NCI-H460 (cell line): ENCODE measurements at places on chromosomes 6 and 20.

DNA sequence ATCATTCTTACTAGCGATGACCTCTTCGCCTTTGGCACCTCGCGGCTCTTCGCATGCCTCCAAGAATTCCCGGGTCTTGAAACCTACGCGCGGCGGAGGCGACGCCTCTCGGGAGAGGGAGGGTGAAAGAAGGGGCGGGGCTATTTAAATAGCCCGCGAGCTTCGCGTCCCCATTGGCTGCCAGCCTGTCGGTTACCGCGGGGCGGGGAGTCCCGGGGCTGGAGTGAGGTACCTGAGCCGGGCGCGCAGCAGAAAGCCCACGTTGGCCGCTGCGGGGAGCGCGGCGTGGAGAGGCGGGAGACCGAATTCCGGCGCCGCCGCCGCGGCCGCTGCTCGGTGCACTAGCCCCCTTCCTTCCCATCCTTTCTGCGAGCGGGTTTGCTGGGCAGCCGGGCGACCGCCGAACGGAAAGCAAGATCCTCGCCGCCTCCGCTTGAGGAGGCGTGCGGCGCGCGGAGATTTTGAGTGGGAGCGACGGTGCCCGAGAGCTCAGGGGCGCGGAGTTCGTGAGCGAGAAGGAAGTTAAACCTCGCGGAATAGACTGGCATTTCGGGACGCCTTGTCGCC lies at the start of gene BMP6:
TSS of gene BMP6 (plus strand) at position 251 of the 567 bp plus-strand sequence. CDS start 857 bp downstream, outside the sequence.
- DNase-seq, result peak; percentile 87

GRCh38 chr6:12335717-12336116 lies 45.6 kb downstream of the EDN1 start:
- DNase-seq, result no peak

DNA sequence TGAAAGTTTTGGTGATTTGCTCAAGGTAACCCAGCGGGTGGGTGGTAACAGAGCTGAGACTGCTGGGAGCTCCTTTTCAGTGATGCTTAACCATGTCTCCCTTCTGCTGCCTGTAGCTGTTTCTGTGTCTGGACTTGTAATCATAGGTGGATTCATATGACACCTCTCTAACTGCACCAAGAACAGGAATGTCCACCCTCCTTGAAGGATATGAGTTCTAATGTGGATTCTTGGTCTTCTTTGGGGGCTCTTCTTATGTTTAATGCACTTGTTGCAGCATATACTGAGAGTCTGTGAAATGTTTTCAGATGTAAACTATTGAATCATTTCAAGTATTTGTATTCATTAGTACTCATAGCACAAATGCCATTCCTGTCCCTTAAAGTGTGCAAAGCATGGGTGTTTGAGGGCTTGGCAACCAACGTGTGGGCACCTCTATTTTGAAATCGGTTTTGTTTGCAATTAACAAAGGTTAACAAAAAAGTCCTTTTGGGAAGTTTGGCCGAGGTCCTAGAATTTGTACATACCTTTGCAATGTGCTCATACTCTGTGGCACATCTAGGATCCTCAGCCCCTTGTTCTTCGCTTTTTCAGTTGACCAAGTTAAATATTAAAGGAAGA lies 138.0 kb downstream of the SOX4 start:
- DNase-seq, result no peak

- peak; percentile 19 for DNase-seq
These were observed 28.8 kb downstream of the GCM1 start for GRCh38 chr6:53119772-53120409.

DNA sequence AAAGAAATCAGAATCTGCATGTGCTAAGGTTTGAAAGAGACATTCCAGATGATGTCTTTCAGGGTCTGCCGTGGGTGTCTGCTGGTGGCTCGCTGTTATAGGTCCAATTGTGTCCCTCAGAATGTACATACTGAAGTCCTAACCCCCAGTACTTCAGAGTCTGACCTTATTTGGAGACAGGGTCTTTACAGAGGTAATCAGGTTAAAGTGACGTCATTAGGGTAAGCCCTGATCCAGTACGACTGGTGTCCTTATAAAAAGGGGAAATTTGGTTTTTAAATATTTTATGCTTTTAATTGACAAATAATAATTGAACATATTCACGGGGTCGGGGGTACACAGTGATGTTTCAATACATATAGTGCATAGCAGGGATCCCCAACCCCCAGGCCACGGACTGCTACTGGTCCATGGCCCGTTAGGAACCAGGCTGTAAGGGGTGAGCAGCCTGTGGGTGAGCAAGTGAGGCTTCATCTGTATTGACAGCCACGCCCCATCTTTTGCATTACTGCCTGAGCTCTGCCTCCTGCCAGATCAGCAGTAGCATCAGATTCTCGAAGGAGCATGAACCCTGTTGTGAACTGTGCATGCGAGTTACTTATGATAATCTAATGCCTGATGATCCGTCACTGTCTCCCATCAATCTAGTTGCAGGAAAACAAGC lies 33.2 kb upstream of the SLC22A23 start:
- no peak for DNase-seq

DNA sequence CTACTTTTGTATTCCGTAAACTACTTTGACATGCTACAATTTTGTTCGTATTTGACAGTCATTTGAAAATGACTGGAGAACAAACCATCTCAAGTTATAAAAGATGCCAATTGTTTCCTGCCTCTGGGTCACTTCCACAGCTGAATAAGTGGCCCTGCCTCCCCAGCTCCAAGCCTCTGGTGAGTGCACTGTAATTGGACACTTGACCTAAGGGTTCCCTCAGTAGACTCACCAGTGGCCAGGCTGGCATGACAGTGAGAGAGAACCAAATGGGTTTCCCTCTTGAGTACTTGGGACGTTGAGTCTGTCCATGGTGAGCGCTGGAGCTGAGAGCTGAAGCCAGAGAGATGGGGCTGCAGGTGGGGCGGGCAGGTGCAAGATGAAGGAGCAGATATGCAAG lies 57.1 kb downstream of the SLC35D3 start:
- no peak for DNase-seq

GRCh38 chr20:36155629-36155971 lies 1.1 kb downstream of the EPB41L1 start:
- no peak for DNase-seq

GRCh38 chr20:54559890-54560289 lies 84.5 kb downstream of the DOK5 start:
- no peak for DNase-seq

- no peak for DNase-seq
These were observed 15.9 kb downstream of the RIMS1 start for GRCh38 chr6:71902261-71902660.

GRCh38 chr6:5936140-5936539 lies 70.6 kb downstream of the NRN1 start:
- no peak for DNase-seq

- no peak for DNase-seq
These were observed 242.2 kb downstream of the CDH26 start for GRCh38 chr20:60200305-60200918.

DNA sequence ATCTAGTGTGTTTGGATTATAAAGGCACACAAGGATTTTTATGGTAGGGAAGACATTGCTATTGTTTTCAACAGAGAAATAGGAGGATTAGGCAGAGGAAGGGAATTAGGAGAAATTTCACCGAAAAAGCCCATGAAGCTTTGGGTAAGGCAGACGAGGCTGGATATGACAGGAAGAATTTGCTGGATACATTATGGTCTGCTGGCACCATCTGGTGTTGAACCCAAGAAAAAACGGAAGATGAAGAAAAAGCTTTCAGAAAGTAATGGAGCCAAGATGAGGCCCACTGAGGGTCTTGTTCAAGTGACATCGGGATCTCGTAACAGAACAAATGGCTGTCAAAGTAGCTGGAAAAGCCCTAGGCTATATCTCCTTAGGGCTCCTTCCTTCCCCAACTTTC lies 56.5 kb downstream of the OR2J2 start:
- DNase-seq, result no peak

- no peak for DNase-seq
These were observed 4.2 kb downstream of the SCAF8 start for GRCh38 chr6:154737424-154737823.

DNA sequence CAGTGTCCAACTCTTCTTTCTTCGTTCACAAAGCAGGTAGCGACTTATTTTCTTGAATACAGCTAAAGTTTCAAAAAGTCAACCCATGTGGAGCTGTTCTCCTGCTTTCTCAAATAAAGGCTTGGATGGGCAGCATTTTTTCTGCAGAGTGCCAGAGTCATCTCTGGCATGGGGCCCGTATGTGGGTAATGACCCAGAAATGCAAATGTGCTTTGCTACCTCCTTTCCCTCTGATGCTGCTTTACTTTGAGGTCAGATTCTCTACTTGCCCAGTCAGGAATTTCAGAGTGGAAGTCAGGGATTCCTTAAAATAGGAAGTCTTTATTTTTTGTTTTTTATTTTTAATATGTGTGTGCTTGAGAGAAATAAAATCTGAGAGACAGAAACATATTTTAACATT lies 4.9 kb downstream of the NKAIN2 start:
- DNase-seq, result peak; percentile 22

GRCh38 chr6:347951-348859 lies 43.3 kb upstream of the IRF4 start:
- no peak for DNase-seq

GRCh38 chr6:12584631-12585405 lies 131.7 kb upstream of the PHACTR1 start:
- DNase-seq, result no peak

- DNase-seq, result no peak
These were observed 95.4 kb upstream of the FOXQ1 start for GRCh38 chr6:1216488-1216974.

DNA sequence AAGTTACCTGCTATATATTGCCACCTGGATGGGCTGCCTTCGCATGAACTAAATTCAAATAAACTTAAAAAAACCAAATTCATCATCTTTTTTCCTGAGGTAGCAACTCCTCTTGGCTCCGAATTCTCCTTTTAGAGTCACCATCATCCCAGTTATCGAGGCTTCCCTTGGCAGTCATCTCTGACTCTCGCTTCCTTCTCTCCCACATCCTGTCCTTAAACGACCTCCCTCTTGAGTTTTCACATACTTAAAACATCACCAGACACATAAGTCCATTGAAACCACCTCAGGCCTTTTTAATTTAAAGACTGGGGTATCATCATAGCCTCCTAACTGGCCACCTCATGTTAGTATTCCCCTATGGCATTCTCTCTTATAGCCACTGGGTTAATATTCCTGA lies 296.1 kb upstream of the FLRT3 start:
- no peak for DNase-seq

DNA sequence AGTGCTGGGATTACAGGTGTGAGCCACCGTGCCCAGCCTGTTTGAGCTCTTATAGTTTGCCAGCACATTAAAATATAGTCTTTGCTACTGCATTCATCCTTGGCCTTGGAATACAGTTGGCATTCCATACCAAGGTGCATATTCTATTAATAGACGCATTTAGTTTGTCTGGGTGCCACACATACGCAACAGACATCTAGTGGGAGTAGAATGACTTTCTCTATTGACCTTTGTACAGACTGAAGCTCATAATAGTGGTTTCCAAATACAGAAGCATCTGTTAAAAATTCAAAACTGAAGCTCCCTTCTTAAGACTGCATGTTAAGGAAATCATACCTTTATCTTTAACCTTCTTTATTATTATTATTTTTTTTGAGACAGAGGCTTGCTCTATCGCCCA lies 46.7 kb upstream of the FNDC1 start:
- DNase-seq, result no peak

DNA sequence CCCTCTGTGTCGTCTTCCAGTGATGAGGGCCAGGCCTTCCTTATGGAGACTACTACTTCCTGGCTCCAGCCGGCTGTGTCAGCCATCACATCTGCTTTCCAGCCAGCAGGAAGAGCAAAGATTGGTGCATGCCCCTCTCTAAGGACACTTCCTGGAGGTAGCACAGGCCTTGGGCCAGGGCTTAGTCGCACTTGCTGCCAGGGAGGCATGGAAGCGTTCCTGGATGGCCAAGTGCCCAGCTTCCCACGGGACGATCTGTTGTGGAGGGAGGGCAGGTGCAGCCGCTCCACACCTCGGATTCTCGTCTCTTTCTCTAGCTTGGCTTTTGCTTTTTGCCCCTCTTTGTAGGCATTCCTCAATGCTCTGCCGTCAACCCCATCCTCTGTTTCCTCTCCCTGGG lies 11.9 kb downstream of the ERMARD start:
- no peak for DNase-seq

- no peak for DNase-seq
These were observed 727.4 kb upstream of the CITED2 start for GRCh38 chr6:140101818-140102217.

DNA sequence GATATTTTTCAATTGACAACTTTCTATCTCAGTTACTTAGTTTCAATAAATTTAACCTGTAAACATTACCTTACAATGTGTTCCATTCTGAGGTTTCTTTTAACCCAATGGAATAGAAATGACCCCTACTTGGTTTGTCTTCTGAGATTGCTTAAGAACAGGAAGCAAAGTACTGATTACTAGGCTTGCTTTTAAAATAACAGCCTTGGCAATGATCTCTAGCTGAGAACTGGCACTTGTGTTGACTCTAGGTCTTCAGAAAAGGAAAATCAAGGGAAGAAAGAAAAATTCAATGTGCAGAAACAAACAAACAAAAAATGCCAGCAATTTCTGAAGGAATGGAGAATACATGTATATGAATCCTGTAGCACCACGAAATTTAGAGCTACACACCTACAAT lies 66.1 kb downstream of the SYNE1 start:
- DNase-seq, result no peak

- DNase-seq, result peak; percentile 32
These were observed 74.7 kb upstream of the NOX3 start for GRCh38 chr6:155530219-155530834.

GRCh38 chr6:163338671-163339405 lies 75.7 kb upstream of the QKI start:
- DNase-seq, result no peak

DNA sequence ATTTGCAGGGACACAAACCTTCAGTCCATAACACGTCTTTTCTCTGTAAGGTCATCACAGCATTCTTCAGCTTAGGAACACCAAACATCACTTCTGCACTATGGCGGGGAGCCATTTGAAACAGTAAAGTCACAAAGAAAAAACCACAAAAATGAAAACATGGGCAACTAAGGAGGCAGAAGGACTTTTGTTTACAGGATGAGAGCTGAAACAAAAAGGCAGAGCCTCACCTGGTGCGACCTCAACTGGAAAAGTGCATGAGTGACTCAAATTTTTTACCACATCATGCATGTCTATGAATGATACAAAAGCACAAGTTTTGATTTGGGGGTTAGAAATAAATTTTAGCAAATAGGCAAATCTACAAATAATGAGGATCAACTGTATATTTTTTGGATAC lies 68.2 kb upstream of the TNFAIP3 start:
- DNase-seq, result no peak

DNA sequence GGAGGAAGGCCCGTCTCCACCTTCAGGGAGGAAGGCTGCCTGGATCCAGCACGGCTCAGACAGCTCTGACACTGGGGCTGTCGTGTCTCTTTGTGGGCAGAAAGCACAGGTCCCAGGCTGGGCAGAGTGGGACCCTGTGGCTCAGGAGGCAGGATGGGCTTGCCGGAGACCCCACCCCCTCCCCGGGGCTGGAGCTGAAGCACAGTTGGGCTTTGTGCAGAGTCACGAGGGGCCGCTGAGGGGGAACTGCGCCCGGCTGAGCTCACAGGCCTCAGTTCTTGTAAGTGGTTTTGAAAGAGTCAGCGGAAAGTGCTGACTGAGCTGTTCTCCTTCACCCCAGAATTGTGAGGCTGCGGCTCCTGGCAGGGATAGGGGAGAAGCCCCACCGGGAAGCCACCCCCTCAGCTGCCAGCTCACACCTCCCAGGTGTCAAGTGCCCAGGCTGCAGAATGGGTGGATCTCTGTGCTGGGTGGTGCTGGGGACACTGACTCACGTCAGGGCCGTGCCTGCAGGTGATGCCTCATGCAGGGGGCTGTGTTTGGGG lies 145.5 kb upstream of the RNF24 start:
- no peak for DNase-seq
